ENCODE measurements at places on chromosomes 5 and 9.
A peak's percentile ranks its signal among the peaks of the same experiment; 100 is the strongest.

DNA sequence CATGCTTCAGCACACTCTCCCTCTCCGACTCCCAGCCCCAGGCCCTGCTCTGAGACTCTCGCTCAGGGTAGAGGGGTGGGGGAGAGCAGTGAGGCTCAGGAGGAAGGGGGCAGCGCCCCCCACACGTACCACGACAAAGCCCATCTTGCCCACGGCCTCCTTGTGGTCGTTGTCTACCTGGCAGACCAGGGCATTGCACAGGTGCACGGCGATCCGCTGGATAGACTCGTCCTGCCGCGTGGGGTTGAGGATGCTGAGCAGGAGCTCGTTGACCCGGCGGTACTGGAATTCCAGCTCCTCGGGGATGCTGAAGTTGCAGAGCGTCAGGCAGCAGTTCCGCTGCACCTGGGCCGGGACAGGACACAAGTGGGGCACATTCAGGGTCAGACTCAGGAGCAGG, 18.5 kb upstream of the ZDHHC12 start:
- no peak for DNase-seq

- DNase-seq = no peak
Observed at GRCh38 chr5:81247441-81247972, 14.4 kb downstream of the CKMT2 start.

DNA sequence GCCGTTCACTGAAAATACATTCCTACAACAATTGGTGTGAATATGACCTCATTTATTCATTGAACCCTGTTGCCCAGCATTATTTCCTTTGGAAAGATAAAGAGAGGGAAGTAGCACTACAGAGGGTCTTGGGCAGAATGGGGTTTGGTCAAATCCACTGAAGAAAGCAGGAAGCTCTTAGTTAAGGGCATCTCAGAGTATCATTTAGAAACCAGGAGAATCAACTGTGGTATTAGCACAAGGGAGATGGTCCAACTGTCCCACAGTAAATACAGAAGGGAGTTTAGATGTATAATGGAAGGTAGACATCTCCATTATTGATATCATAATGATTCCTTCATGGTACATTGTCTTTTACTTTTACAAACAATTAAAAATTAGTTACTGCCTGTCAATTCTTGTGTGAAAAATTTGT, 47.1 kb downstream of the LIX1 start:
- DNase-seq = no peak

- no peak for DNase-seq
Observed at GRCh38 chr5:6419340-6419852, 29.3 kb upstream of the UBE2QL1 start.

DNA sequence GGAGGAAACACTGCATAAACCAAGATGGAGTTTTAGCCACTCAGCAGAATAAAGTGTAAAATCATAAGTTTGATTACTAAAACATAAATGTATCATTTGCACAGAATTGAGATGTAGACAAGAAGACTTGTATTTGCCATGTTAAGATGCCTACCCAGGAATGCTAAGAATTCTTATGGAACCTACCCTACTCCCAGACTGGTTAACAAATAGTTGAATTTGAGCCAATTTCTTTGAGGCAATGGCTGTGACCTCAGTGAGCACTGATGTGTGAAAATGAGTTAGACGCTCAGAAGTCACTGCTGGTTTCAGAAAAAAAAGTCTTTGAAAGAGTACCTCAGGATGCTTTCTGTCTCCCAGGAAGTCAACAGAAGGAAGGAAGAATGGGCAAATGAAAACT, 95.6 kb downstream of the ESM1 start:
- DNase-seq = no peak

DNA sequence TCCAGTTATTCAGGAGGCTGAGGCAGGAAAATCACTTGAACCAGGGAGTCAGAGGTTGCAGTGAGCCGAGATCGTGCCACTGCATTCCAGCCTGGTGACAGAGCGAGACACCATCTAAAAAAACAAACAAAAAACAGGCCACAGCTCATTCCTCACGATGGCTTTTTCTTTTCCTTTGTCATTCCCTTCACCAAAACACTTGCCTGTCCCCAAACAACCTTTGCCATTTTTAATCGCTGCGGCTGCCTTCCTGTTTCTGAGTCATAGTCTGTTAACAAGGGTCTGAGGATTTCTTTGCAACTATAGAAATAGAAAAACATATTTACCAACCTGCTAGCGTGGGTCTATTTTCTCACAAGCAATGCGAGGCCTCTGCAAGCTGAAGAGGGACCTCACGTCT, 123.0 kb upstream of the FSTL4 start:
- no peak for DNase-seq

DNA sequence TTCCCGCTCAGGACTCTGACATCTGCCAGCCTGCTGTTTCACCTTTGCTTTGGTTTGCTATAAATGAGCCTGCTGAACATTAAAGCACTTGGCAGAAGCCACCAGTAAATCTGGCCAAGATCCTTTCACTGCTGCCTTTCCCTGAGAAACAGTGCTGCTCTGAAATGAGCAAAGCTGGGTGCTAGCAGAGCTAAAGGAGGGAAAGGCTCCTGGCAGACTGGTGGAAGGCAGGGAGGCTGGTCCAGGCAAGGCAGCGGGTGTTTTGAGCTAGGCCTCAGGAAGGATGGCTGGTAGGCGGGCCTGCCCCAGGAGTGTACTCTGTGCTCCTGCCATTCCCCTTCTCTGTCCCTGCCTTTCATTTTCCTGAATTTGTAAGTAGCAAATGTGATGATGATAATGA, 52.5 kb upstream of the PTGS1 start:
- DNase-seq = no peak

- no peak for DNase-seq
Observed at GRCh38 chr9:132372177-132373095, 17.6 kb upstream of the SETX start.

DNA sequence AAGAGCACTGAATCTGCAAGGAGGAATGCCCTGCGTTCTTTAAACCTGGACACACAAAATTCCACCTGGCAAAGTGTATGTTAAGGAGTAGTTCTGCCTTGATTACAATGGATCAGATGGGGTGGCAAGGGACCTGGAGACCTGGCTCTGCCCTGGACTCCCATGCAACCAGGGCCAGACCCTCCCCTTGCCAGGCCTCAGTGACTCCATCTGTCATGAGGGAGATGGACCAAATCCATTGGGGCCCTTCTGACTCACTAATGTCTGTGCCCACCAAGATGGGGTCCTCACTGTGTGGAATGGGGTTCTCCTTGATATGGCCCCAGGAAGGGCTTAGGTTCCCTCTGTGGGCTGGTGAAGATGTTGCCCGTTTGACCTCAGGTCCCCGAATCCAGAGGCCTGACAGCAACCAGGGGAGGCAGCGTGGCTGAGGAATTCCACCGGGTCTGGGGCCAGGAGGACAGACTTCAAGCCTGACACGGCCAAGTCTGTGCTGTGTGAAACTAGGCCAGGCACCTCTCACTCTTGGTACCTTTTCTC, 100.3 kb downstream of the PAX5 start:
- DNase-seq = no peak

- DNase-seq = peak; percentile 38
Observed at GRCh38 chr9:119368681-119369581, at the start of gene BRINP1. Gene BRINP1, minus strand, starts transcription at chr9:119369435. Its CDS starts 56,080 bp downstream, at chr9:119313355.

DNA sequence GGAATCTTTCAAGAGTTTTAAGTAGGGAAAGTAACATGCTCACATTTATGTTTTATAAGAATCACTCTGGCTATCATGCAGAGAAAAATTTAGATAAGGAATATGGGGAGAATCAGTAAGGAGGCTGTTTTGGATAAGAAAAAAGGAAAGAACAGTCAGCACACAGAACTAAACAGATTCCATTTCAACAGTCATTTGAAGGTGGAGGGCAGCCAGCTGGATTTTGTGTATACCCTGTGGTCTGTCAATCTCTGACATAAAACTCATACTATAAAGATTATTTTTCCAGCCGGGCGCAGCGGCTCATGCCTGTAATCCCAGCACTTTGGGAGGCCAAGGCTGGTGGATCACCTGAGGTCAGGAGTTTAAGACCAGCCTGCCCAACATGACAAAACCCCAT, 64.2 kb downstream of the PCA3 start:
- DNase-seq = no peak

- no peak for DNase-seq
Observed at GRCh38 chr9:10876333-10876732, 263.5 kb upstream of the PTPRD start.

DNA sequence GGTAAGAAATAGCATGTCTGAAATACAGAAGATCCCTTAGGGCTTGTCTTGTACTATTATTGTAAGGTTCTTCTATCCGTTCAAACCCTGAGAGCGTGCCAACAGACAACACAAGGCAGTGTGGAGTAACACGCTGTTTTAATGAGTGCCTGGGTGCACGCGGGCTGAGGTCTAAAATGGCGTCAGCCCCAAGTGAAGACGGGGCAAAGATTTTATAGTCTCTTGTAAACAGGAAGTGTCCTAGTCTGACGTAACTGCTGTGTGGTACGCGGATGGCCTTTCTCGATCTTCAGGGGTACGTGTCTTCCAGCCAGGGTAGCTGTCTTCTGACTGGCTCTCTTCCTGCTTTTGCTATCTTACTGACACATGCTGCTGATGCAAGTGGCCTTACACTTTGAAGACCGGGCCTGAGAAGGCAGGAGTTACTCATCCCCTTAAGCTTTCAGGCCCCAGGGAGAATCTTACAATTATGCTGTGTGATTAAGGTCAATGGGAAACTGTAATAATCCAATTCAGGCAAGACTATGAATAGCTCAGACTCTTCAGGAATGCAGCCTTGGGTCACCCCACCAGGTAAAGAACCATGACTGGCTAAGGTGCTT, 1812.0 kb upstream of the CDH9 start:
- no peak for DNase-seq

DNA sequence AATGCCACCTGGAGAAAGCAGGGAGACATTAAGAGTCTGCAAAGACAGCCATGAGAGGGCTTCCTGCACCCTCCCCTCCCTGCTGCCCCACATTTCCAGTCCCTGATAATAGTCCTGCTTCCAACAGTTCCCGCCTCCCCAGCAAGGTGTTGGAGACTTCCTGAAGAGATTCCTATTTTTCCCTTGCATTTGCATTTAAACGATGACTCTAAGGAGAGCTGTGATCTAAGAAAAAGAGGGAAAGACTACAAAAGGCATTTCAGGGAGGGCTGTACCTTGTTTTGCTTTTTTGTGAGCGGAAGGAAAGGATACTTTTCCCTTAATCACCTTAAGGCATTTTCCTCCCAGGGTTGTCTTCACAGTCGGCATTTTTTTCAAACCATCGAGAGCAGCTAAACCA, 62.1 kb downstream of the GAS1 start:
- DNase-seq = no peak

DNA sequence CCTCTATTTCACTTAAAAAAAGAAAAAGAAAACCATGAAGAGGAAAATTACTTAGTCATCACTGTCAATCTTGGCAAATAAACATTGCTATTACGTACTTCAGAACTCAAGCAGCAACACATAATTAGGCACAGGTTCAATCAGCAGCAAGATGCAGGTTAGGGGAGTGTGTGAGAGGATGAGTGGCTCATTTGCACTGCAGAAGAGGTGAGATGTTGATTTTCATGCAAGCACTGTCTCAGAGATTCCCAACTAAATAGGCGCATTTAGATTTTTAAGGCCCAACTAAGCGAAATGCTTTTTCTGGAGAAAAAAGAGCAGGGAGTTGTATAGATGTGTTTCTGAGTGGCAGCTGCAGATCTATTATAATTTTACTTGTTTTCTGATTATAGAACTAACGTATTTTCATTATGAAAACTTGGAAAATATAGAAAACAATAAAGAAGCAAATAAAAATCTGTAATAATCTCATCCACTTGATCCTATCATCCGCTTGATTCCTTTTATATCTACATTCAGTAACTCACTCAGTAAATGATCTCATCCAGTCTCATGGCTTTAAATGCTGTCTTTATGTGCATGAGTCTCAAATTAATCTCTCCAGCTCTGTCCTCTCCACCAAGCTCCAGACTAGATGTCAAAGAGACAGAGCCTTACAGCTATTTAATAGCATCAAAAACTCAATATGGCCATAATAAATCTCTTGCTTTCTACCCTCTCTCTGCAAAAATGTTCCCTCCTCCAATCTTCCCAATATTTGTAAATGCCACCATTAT, 162.5 kb downstream of the ZNF462 start:
- DNase-seq = no peak

DNA sequence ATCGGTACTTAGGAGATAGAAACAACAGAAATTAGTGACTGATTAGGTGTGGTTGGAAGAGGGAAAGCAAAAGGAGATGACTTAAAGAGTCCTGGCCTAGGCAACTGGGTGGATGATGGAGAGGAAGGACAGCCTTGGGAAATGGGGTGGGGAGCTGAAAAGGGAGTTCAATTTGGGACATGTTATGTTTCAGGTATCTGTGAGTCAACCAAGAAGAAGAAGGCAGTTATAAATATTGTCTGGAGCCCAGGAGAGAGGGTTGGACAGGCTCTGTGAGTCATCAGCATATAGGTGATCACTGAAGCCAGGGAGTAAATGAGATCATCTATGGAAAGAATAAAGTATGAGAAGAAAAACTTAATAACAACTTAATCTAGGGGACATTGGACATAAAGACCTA, 357.7 kb downstream of the NPR3 start:
- no peak for DNase-seq

DNA sequence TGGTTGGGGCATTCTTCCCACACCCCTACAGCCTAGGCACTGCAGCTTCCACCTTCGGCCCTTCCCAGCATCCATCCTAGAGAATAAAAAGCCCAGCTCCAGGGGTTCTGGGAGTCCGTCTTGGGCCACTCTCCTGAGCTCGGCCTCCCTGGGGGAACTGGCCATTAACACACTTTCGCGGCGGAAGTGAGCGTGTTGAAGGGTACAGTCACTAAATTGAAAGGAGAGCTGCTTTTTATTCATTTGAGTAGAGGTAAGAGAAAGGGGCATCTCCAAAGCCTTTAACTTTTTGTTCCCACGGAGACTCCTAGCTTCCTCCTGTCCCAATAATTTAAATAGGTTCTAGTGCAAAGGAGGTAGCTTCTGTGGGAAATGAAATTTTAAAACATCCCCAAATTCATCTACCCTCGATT, 31.0 kb upstream of the NFIB start:
- no peak for DNase-seq

- DNase-seq = no peak
Observed at GRCh38 chr9:13675638-13676000, 396.1 kb upstream of the MPDZ start.

GRCh38 chr9:32882705-32883104, 99.4 kb downstream of the TMEM215 start:
- no peak for DNase-seq

GRCh38 chr5:42985129-42986037, 54.7 kb downstream of the ANXA2R start:
- no peak for DNase-seq
